ENCODE measurements at places on chromosomes 2 and 18.

DNA sequence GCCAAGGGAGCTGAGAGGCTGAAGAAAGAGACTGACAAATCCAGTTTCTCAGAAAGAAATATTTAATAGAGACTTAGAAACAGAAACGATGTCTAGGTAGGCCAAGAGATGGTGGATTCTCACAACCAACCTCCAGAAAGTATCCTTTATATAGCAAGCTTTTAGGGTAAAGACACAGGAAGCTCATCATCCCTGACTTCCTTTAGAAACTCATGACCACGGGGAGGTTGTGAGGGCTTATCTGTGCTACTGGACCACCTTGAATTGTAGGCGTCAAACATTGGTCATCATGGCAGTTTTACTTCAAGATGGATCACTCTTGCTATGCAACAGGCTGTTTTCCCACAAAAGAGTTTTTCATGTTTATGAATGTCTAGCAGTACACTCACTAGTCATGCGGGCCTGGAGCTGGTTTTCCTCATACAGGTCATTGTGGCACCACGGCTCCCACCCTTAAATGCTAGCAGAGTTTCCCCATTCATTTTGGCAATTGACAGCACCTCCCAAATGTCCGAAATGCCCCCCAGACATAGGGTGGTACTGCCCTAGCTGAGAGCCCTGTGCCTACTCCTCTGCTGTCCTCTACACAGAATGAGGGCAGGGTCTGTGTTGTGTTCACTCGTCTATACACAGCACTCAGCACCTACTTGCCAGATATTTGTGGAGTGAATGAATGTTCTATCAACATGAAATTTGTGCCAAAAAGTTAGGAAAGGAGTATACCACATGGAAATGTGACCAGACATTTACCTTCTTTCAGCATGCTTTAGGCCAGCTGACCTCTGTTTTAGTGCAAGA lies 89.0 kb downstream of the TMEM247 start:
- DNase-seq: no peak

DNA sequence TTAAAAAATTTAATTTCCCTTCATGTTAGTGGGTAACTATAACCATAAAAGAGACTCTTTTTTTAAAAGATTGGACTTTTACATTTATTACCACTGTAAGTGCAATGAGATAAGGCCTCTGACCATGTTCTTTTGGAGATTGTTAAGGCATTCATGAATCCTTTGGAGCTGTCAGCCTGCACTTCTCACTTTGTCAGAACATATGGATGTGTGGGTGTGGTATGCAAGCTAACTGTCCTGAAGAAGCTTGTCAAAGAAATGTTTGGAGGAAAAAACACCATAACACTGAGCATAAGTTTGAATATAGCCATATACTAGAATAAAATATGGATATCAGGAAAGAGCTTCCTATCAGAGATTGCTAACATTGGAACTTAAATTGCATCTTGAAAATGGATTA lies 754.1 kb downstream of the DPP10 start:
- DNase-seq: no peak

- DNase-seq: no peak
Observed at GRCh38 chr18:48657447-48658120, 118.8 kb downstream of the CTIF start.

DNA sequence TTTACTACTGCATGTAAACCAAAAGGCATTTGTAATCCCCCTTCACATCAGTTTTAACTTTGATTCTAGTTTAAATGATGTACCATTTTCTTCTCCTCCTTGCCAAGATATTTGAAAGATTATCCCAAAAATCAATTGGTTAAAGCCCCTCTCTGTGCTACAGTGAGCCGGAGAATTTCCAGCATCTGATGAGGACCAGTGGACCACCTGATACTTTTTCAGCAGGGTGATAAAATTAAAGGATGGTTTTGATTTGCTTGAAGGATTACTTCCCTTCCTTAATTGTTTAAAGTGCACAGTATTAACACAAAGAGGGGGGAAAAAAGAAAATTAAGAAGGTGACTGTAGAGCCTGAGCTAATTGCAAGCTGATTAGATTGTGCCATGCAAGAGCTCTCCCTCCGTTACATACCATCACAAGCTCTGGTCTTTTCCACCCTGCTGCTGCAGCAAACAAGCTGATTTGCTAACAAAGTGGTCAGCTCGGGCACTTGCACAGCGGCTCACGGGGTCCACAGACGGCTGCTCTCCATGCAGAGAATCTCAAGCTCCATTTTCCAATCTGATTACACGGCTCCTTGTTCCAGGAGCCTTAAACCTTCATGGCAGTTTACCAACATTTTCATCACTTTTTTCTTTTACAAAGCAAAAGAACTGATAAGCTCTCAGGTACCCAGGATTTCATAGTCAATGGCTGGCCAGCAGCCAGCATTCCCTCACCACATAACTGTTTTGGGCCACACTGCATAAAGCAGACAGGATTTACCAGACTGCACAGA lies 22.1 kb downstream of the FIGN start:
- no peak for DNase-seq

DNA sequence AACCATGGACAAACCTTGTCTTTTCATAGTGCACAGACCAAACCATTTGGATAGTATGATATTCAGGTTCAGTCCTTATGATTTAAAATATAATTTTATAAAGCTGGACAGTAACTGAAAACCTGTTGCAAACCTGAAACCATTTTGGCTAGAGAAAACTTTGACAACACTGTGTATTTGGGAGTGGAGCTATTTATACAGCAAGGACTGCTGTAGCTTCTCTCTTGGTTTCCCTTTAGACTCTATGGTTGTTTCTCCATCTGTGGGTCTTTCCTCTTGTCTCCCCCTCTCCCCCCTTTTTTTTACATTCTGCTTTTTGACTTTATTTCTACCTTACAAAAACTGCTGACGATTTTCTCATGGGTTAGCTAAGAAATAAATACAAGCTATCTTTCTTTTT lies 581.7 kb downstream of the SLC4A3 start:
- no peak for DNase-seq

DNA sequence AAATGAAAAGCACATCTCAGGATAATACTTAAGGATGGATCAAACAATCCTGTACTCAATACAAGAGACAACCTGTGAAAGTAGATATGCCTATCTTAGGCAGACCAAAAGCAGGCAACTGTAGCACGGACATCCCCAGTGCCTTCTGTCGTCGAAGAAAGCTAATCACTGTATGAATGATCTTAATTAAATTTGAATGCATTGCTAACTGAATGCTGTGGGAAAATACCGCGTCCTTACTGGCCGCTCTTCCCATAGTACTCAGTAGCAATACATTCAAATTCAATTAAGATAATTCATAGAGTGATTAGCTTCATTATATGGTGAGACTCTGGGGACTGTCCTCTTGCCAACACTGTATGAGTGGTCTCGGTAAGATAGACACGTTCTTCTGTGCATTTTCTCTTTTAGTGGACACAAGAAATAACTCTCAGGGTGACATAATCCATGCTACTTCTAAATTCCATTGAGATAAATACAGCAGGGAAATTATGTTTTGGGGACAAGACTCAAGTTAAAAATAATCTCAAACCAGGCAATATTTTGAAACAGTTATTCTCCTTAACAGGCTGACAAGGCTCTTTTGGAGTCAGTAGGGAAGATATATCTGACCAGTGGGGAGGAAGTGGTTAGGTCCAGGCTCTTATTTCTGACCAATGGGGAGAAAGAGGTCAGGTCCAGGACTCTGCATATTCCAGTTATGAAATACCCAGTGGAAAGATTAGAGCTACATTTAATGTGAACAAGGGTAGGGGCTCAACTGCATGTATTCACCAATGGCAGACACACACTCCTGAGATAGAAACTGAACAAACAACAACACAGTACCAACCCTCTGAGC lies 97.3 kb downstream of the DOCK10 start:
- no peak for DNase-seq

DNA sequence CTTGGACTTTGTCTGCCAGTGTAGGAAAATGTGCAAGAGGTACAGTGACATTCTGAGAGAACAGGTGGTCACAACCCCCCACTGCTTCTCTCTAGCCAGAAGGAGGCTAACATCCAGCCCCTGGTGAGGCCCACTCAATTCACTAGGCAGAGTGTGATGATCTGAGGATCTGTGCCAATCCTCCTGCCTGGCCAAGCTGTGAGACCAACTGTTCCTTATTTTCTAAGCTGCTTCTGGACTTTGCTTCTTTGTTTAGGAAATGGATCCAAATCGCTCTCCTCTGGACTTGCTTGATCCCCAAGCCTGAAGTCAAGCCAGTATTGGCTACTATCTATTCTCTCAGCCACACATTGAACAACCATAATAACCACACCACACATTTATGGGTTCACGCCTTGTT lies 202.8 kb downstream of the PIK3C3 start:
- no peak for DNase-seq

GRCh38 chr2:142673836-142674235 lies 203.6 kb upstream of the KYNU start:
- no peak for DNase-seq

DNA sequence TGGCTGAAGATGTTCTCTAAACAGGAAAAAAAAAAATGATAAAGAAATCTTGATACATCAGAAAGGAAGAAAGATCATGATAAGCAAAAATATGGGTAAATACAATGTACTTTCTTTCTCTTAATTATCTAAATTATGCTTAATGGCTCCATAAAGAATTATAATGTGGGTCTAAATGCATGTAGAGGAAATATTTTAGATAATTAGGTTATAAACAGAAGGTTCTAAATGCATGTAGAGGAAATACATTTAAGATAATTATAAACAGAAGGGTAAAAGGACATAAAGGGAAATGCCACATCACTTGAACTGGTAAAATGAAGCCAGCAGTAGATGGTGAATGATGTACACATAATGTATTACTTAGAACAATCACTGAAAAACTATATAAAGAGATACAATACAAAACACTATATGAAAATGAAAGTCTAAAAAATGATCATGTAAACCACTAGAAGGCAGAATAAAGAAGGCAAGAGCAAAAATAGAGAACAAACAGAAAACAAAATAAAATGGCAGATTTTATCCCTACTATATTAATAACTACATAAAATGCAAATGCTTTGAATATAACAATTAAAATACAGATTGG lies 308.4 kb upstream of the CDH2 start:
- no peak for DNase-seq

GRCh38 chr2:166360906-166361305 lies 14.8 kb downstream of the SCN9A start:
- no peak for DNase-seq

Data from T-helper 1 cell (primary cell).